MV-4-11 (cell line): ENCODE measurements at places on chromosomes 1 and 21.

GRCh38 chr1:25590096-25590824 lies 26.3 kb upstream of the MAN1C1 start:
- DNase-seq, result no peak

DNA sequence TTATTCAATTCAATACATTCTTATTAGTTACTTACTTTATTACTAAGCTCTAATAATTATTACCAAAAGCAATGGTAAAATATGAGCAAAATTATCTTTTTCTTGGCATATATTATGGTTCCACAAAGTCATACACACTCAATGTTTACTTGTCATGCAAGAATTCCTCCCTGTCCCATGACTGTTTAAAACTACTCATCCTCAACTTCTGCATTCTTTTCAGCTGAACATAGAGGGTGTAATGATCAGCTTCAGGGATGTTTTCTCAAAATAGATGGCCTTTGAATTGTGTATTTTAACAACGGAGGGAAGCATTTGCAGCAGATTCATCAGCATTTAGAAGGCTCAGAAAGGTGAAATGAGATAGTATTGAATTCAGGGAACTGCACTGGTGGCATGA lies 499.0 kb downstream of the RWDD3 start:
- no peak for DNase-seq

GRCh38 chr1:100266741-100267140 lies 725 bp downstream of the RTCA start:
- no peak for DNase-seq

DNA sequence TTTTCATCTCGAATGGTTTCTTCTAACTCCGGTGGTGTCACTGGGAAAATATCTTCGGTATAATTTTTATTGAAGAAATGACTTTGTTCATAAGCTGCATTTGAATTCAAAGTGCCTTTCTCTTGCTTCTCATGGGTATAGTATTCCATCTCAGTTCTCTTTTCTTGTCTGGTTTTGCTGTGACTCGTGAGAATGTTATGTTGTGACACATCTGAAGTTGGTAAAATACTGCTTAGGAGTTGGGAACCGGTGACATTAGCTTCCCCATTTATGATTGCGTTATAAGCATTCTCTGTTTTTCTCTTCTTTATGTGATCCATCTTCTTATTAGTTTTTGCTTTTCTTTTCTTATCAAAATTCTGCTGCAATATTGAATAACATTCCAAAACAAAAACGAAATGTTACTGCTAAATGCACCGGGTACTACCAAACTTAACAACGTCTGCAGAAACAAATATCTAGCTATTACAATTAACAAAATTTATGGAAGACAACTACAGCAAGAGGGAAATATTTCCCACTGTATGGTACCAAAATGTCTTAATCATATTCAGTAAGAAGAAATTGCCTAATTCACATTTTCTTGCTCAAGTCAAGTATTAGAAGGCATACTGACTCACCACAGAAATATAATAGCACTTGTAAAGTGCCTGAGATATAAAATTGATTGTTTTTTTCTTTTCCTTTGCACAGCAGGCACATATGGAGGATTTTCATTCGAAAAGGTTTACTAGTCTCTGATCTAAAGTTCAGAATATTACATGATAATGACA lies 15.5 kb downstream of the LRIF1 start:
- peak; percentile 75 for DNase-seq

- DNase-seq, result no peak
Measured at GRCh38 chr1:23563755-23564374, 4.6 kb upstream of the ID3 start.

DNA sequence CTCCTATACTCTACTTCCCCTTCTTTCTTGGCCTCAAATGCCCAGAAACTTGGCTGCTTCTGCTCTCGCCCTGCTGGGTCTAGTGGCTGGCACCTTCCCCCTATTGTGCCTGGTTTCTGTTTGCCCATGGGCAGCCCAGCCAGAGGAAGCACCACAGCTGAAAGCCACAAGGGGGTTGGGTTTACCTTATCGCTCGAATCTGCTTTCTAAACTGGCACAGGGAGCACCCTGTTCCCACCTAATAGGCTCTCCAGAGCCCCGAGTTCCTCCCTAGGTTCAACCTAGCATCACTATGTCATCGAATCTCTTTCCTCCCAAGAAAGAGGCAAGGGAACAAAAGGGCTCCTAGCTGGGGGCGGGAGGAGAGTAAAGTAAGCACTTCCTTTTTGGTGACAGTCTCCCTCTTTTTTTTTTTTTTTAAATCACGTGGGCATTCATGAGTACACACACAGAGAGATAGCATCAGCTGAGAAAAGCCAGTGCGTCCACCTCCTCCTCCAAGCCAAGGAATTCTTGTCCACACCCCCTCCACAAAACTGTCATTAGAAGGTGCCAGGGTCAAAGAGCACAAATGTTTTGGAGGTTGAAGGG lies 72.8 kb downstream of the PLEKHA6 start:
- DNase-seq, result peak; percentile 92

DNA sequence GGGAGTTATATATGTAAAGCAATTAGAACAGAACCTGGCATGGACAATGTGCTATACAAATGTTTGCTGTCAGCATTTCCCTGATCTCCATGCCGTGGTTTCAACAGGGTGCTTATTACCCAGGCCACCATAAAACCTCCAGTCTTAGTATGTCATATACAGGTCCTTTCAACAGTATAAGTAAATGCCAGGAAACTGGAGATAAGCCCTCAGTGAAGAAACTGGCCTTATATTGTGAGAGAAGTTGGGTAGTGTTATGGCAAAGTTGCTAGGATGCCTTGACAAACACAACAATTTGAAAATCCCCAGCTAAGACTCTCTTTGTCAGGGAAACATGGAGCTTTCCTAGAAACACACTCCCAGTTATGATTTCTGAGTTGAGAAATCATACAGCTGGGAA lies 850.2 kb upstream of the ADAMTS5 start:
- no peak for DNase-seq

DNA sequence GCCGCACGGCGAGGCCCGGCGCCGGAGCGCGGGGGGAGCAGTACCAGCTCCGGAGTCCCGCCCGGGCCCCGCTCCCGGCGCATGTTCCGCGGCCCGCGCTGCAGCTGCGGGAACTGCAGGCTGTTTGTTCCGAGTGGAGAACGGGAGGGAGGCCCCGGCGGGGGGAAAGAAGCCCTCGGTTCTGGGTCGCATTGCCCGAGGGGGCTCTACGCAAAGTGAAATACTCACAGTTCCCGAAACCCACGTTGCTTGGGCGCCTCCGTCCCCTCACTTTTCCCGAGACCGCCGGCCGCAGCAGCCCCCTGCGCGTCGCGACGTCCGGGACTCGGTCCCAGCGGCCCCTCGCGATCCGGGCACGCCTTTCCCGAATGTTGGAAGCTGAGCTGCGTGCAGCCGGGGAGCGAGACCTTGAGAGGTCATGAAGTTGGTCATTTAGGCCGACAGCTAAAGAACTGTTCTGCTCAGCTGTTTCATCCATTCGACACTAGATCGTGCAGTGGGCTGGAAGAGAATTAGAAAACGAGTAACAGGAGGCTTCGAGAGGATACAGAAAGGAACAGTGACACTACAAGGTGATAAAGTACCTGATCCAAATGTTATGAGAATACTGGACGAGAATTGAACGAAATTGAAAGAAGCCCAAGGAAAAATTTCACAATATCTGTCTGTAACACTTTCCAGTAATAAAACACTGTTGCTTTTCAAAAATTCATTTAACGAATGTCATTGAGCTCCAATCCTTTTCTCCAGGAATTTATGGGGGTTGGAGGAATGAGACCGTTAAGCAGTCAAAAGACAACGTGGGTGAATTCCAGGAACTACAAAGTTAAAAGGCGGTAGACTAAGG lies 657 bp upstream of the LIN9 start:
- DNase-seq, result peak; percentile 48

DNA sequence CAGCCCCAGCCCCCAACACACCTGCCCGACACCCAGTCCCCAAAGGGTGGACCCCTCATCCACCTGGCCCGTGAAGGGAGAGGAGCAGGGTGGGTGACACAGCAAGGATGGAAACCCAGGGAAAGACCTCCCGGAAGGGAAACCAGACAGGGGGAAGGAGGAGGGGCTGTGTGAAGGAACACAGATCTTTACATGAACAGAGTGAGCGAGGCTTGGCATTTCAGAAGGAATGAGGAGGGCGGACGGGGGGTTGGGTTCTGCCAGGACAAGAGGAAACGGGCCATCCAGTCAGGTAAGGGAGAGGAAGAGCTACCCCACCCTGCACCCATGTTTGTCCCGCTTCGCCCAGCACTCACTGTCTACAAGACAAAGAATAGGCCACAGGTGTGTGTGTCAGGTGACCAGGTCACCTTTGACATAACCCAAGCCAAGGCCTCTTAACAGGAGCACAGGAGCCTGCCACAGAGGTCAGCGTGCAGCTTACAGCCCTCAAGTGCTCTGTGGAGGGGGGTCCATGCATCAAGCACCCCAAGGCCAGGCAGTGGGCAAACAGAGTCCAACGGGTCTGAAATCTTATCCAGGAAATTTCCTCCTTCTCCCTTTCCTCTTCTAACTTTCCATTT lies 18.0 kb upstream of the PRDM15 start:
- no peak for DNase-seq

- DNase-seq, result peak; percentile 91
Measured at GRCh38 chr1:23100074-23100748, 68.4 kb downstream of the LUZP1 start.

GRCh38 chr1:56584910-56585528 lies 5.7 kb upstream of the PLPP3 start:
- peak; percentile 20 for DNase-seq

DNA sequence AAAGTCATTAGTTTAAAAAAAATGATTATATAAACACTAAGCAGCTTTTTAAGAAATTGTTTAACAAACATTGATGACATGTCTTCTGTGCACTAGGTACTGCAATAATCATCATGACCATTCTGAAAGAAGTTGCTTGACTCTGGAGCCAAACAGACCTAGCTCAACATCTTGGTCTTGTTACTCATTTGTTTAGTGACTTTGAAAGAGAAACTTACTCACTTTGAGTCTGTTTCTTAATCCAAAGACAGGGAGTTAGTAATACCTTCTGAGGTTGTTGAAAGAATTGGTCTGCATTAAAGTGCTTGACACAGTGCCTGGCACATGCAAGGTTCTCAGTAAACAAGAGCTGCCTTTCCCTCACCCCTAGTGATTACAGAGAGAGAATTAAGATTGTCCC lies 84.4 kb downstream of the SGIP1 start:
- no peak for DNase-seq

GRCh38 chr1:27475720-27476119 lies 14.2 kb downstream of the WASF2 start:
- no peak for DNase-seq

- no peak for DNase-seq
Measured at GRCh38 chr1:191804311-191804710, 354.0 kb upstream of the RGS18 start.

GRCh38 chr1:60504206-60504840 lies 430.8 kb upstream of the C1orf87 start:
- no peak for DNase-seq

GRCh38 chr1:191460234-191460633 lies 698.0 kb upstream of the RGS18 start:
- DNase-seq, result no peak

GRCh38 chr1:15603050-15603965 lies 13.9 kb upstream of the DDI2 start:
- DNase-seq, result peak; percentile 95

- no peak for DNase-seq
Measured at GRCh38 chr21:46559291-46559983, 45.4 kb downstream of the S100B start.

- DNase-seq, result no peak
Measured at GRCh38 chr21:28833182-28833581, 159.5 kb downstream of the LTN1 start.
